ENCODE measurements at places on chromosomes 11 and 22. TPM values are rescaled to one million over a fixed set of nuclear protein-coding genes. Genes with fewer than 3 reads are reported as not detected.

GRCh38 chr11:101323997-101324396 lies 194.4 kb upstream of the PGR start:
- no peak overlapping the region for H3K4me3 ChIP-seq
- no peaks in the 10 kb centered on the region for H3K27me3 ChIP-seq
- no peak for DNase-seq
- H3K4me1 ChIP-seq: no peaks in the 10 kb centered on the region
- no peaks in the 10 kb centered on the region for H3K36me3 ChIP-seq
- H3K27ac ChIP-seq: no peak overlapping the region

GRCh38 chr11:24391167-24391566 lies 105.7 kb upstream of the LUZP2 start:
- H3K36me3 ChIP-seq: no peaks in the 10 kb centered on the region
- no peak overlapping the region for H3K4me3 ChIP-seq
- no peak for DNase-seq
- no peaks in the 10 kb centered on the region for H3K4me1 ChIP-seq

GRCh38 chr11:75267171-75267970 lies 26.8 kb downstream of the TPBGL start:
- DNase-seq: no peak
- no peaks in the 10 kb centered on the region for H3K27me3 ChIP-seq
- H3K4me1 ChIP-seq: peaks cover 33% of the 10 kb centered on the region
- H3K4me3 ChIP-seq: no peak overlapping the region
- H3K36me3 ChIP-seq: peaks cover 37% of the 10 kb centered on the region

DNA sequence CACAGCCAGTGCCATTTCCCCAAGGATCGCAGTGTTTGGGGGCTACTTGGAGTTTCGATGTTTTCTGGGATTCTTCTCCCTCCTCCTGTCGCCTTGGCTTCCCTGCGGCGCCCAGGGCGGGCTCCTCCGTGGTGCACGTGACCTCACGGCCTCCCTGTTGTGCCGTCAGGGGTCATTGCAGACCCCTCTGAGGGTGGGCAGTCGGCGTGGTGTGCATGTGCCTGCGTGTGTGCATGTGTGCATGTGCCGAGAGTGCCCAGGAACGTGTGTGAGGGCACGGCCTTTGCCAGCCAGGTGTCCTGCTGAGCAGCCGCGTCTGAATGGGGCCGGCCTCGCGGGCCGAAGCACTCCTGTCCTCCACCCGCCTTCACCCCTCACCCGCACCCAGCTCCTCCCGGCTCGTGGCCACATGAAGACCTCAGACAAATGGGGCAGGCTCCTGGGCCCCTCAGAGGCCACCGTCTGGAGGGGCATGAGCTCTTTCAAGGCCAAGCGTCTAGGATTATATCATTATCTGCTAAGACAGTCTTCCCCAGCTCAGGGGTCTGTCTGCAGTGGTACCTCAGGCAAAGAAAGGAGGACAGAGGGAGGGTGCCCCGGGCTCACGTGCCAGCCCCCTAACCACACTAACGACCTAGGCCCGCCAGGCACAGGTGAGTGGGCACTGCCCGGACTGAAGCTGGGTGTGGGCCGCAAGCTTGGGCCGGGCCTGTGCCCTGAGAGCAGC lies 9.4 kb upstream of the MRPL23 start:
- H3K36me3 ChIP-seq: no peaks in the 10 kb centered on the region
- H3K27me3 ChIP-seq: no peaks in the 10 kb centered on the region
- no peak overlapping the region for H3K4me3 ChIP-seq

The MS4A12 gene
- not detected for total RNA-seq

The TOB2 gene
- total RNA-seq: 32.6 TPM

The CD248 gene
- 0.23 TPM for total RNA-seq

The ACRV1 gene
- not detected for total RNA-seq

The DRD4 gene
- total RNA-seq: 0.61 TPM

The NPAS4 gene
- total RNA-seq: not detected

All from natural killer cell (primary cell).